Right lobe of liver (tissue), 6 donors: ENCODE measurements at places on chromosomes 7 and 10.
A peak's percentile ranks its signal among the peaks of the same experiment; 100 is the strongest.

DNA sequence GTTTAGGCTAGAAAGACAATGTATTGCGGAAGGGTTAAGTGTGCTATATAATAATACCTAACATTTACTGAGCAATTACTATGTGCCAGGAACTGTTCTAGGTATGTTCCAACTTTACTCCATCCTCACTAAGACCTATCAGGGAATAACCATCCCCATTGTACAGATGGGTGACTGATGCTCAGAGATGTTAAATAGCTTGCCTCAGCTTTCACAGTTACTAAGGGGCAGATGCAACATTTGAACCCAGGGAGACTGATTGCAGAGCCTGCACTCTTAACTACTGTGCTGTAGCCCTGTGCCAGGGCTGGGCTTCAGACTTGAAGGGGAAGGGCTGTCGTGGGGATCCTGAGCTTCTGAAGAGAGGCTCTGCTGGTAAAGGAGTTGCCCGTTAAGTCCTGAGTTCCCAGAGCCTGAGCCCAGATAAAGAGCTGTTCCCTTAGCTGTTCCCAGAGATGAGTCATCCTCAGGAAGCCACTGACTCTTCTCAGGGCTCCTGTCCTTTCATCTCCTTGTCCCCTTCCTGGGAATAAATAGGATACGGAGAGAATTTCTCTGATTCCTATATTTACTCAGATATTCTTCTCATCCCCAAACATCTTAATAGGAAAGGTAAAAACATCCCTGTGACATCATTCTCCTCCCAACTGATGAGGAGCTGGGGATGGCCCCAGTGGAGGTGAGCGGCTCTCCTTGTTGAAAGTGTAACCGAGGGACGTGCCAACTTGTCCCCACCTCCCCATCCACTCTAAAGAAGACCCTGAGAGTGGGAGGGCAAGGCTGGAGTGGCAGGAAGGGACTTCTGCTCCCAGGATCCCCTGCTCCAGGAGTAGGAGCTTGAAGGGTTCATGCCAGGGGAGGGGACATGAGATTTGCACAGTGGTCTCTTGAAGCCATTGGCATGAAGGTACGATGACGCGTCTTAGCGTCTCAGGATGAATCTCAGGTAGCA, 28.0 kb upstream of the HABP2 start:
- DNase-seq: no peak

- no peak for DNase-seq
Measured at GRCh38 chr10:22615819-22616499, 98.4 kb downstream of the PIP4K2A start.

DNA sequence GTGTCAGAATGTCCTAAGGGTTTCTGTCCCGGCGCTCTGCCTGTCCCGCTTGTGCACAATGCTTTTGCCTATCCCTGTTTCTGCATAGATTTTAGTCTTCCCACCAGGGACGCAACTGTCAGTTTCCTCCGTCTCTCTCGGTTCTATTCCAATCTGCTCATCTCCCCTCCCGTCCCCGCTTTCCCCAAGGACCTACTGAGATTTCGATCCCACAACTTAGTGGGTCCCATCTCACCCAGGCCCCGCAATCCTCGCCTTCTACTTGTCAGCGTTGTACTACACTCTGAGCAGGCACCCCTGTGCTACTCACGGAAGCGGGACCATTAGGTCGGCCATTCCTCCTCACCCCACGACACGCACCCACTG, 519 bp upstream of the ZNF655 start:
- no peak for DNase-seq

GRCh38 chr10:103648636-103649532, 155.4 kb downstream of the NEURL1 start:
- no peak for DNase-seq

DNA sequence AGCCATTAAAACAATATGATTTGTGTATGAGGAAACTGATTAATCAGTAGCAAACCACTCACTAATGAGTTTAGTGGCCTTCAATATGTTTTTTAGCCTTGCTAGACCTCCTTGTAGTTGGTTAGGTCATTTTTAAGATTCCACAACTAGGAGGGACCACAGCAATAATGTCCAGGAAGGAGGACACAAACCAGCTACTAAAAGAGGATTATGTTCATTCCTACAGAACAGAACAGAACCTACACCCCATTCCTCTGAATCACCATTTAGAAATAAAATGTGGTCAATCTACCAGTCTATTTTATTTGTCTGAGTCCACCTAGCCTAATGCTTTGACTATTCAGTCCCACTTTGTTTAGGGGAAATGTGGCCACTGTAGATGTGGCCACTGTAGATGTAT, 226.3 kb downstream of the GLI3 start:
- DNase-seq: no peak

GRCh38 chr7:25565949-25566348, 337.7 kb upstream of the NPVF start:
- DNase-seq: peak; percentile 62

DNA sequence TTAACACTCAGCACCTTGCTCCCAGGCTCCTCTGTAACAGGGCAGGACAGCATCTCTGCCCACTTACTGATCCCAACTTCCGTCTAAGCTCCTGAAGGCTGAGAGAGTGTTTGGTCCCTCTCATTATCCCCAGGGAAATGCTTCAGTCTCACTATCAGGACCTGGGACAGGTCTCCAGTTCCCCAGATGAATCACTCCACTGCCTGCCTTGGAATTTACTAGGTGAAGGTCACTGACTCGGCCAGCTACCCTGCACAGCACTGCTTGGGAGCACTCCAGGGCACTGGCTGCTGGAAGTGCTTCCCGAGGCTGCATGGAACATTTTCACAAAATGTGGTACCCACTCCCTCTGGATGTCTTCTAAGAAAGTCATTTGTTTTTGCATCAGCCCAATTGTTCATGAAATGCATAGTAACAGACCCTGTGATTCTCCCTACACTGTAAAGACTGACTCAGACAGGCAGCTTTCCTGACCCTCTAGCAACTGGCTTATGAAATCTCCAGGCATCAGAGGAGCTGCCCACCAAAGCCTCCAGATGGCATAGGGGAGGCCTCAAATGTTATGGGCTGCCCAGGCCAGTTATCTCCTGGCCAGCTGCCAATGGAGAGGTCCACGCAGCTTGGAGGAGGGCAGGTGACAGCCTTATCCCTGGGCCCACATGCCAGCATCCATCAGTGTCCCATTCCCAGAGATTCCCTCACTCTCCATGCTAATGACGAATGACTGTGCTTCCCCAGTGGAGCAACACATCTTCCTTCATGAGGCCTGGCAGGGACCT, 89.1 kb downstream of the GFRA1 start:
- no peak for DNase-seq

DNA sequence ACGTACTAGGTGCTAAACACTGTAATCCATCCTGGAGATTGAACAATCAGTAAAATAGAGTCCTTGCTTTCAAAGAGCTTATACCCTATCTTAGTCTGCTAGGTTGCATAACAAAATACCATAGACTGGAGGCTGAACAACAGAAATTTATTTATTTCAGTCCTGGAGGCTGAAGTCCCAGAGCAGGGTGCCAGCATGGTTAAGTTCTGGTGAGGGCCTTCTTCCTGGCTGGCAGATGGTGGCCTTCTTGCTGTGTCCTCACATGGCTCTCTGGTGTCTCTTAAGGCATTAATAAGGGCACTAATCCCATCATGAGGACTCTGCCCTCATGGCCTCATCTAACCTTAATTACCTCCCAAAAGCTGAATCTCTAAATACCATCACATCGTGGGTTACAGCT, 43.1 kb upstream of the ICA1 start:
- no peak for DNase-seq

DNA sequence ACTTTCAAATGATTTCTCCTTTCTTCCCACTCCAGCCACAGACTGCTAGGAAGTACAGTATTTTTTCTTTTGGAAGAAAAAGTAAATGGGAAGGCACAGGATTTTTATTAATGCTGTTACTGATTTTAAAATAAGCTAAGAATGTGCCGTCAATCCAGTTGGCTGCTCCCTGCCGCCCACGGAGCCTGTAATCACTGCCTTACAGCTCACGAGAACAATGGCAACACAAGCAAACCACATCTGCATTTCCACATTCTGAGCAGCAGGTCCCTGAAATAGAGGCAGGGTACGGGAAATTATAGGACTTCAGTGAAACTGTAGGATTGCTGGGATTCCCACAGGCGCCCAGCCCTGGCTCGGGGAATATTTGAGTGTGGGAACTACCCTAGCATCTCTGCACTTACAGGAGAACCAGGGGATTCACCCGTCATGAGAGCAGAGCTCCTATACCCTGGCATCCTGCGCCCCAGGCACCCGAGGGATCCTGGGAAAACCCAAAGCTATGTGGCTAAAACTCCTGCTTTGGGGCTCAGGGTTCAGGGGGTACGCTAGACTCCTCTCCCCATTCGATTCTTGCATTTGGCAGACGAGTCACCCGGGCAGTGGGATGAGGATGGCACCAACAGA, 72.9 kb upstream of the TNS3 start:
- DNase-seq: no peak

DNA sequence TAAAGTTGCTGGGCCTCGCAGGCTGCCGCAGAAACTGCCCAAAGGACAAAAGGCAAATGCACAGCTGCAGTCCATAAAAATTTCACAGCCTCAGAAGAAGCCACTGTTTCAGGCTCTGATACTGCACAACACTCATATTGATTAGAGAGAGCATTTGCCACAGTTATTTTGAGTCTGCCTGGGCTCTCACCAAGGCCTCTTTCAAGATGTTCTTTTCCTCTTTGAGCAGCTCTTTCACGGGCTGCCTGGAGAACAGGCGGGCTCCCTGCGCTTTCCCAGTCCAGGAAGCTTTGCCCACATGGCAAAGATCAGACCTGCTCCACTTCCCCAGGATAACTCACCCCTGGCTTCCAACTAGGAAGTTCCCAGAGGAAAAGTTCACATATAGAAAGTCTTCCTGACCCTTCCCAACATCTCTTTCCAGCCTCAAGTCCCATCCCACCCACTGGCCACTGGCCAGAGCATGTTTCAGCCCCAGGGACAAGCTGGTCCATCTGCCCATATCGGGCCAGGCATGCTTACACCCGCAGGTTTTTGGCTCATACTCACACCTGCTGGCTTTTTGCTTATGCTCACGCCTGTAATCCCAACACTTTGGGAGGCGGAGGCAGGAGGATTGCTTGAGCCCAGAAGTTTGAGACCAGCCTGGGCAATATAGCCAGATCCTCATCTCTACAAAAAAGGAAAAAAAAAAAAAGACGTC, 3.3 kb downstream of the SLIT1 start:
- no peak for DNase-seq

- no peak for DNase-seq
Measured at GRCh38 chr10:128843972-128844371, 623.1 kb upstream of the MGMT start.
